ENCODE measurements at places on chromosomes 4 and X. TPM values are rescaled to one million over a fixed set of nuclear protein-coding genes. Genes with fewer than 3 reads are reported as not detected.
A peak's percentile ranks its signal among the peaks of the same experiment; 100 is the strongest.

DNA sequence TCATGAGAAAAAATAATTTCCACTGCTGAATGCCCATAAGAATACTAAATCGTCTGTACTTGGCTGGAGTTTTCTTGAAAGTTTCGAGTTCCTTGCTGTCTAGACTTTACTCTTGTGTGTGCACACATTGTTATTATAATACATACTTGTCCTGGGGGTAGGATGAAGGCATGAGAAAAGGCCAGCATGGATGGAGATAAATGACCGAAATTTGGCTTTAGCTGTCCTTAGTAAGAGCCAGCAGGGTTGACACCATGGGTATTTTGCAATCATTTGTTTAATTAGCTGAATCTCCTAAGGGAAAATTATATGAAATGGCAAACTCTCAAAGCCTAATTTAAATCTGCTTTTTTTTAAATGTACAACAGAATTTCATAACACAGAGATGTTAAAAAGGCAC, 641.6 kb downstream of the ADGRL3 start:
- no peak for DNase-seq

GRCh38 chr4:18645351-18645750, 623.8 kb upstream of the LCORL start:
- DNase-seq = no peak

DNA sequence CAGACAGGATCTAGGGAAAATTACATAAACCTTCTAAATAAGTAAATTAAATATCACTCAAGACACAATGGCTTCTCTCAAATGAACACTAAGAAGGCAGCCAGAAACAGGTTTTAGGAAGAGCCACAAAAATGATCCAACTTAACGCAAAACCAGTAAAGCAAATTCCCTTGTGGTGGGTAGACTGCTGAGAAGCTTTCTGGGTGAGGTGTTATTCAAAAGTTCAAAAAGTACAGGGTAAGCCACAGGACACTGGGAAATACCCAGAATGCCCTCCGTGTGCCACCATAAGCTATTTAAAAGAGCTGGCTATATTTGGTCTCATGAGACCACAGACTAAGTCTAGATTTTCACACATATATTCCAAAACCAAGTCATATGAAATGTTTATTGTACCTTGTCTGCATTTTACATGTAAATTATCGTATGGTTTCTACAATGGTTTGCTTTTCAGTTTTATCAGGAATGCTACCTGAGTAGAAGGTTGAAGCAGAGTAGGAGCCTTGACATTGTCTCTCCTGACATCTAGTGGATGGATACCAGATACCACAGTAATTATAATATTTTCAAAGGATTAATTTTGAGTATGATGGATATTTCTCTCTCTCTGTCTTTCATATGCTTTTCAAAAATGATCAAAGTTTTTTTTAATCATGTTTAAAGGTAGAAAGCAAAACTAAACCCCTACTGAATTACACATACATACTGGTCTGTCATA, 109.3 kb upstream of the KLHL13 start:
- DNase-seq = peak; percentile 1

DNA sequence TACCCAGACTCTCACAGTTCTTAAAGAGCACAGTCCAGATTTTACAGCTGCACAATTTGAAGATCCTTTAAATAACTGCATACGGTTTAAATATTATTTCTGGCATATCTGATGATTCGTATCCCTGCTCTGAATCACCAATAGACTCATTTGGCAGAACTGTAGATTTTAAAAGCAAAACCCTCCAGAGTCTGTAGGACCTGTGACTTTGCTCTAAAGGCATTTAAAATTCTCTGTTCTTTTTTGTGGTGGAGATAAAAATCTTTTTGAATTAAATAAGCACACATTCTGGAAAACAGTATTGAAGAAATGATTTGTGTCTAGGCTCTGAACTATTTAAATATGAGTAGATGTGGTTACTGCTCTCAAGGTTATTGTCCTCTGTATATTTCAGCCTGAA, 246.2 kb upstream of the PITX2 start:
- DNase-seq = peak; percentile 76

The CSAG2 gene
- not detected for total RNA-seq

DNA sequence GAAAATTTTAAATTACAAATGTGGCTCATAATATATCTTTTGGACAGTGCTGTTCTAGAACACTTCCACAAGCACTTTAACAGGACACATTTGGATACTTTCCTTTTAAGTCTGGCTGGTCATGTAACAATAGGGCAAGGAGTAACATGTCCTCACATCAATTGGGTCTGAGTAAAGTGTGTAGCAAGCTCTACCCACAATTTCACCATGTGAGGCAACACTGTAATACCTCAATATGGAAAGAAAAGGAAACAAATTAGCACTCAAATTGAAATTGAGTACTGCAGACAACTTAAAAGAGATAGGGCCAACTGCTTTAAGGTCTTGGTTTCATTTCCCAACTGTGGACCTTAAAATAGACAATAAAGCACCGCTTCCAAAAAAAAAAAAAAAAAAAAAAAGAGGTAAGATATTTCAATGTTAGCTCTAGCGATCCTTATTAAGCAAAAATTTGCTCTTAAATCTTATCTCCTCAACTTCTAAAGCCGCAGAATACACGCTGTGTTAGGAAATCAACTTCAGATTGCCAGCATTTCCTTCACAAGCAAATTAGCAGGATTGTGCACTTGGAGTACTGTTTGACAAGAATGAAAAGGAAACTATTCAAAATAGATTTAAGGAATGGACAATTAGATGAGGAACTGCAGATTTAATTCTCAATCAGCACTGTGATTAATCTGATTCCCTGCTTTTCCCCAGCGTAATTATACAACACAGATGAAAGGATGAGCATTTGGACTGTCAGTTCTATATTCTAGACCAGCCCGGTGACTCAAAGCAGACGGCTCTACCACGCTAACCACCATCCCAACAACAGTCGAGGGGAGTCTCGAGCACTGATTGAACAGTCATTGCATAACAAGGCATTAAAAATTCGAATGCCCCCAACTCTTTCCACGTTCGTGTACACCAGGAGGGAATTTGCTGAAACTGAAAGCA, 1.6 kb downstream of the CASK start:
- DNase-seq = peak; percentile 34

The AFP gene
- total RNA-seq = not detected
